Frontal cortex (tissue), 4 donors: ENCODE measurements at places on chromosomes 13 and 19. TPM values are rescaled to one million over a fixed set of nuclear protein-coding genes. Genes with fewer than 3 reads are reported as not detected.

FSD1 gene
- 38.7 TPM for total RNA-seq

ADAMTSL5 gene
- under 0.01 TPM for total RNA-seq

ZNF808 gene
- 17.9 TPM for total RNA-seq

DNA sequence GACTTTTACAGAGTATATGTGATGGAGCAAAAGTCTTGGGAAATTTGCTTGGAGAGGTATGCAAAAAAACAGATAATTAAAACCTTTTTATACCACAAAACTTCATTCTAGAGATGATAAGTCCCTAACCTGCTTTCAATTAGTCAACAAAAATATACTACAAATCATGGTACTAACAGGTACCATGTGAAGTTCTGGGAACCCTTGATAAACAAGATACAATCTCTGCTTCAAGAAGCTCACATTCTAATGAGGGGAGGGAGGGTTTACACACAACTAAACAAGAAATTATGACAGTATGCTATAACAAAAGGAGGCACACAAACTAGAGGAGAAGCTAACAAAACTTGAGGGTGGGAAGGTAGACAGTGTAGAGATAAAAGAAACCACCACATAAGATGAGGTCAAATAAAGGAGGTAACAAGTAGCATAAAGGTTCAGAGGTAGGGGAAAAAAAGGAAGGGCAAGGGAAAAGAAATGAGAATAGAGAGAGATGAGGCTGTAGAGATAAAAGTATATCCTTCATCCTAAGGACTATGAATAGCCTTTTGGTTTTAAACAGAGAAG is 91.4 kb downstream of the MYCBP2 start:
- DNase-seq, result no peak

GRCh38 chr13:70183041-70183440 is 74.8 kb upstream of the KLHL1 start:
- DNase-seq, result no peak

GRCh38 chr13:98798849-98799645 is 46.6 kb upstream of the SLC15A1 start:
- DNase-seq, result no peak

- no peak for DNase-seq
Measured at GRCh38 chr19:46351241-46352041, 4.6 kb downstream of the PPP5C start.

- no peak for DNase-seq
Measured at GRCh38 chr13:43266936-43267615, 243.7 kb downstream of the DNAJC15 start.

- DNase-seq, result no peak
Measured at GRCh38 chr13:109782066-109782822, 4.1 kb downstream of the IRS2 start.

GRCh38 chr13:110297011-110297410 is 9.9 kb downstream of the COL4A1 start:
- no peak for DNase-seq
